Fibroblast of mammary gland (primary cell): ENCODE measurements at places on chromosomes 2 and 18.
A peak's percentile ranks its signal among the peaks of the same experiment; 100 is the strongest.

- no peak for DNase-seq
Measured at GRCh38 chr2:204680576-204680975, 135.3 kb downstream of the PARD3B start.

- DNase-seq: no peak
Measured at GRCh38 chr2:118473241-118473640, 374.2 kb downstream of the EN1 start.

DNA sequence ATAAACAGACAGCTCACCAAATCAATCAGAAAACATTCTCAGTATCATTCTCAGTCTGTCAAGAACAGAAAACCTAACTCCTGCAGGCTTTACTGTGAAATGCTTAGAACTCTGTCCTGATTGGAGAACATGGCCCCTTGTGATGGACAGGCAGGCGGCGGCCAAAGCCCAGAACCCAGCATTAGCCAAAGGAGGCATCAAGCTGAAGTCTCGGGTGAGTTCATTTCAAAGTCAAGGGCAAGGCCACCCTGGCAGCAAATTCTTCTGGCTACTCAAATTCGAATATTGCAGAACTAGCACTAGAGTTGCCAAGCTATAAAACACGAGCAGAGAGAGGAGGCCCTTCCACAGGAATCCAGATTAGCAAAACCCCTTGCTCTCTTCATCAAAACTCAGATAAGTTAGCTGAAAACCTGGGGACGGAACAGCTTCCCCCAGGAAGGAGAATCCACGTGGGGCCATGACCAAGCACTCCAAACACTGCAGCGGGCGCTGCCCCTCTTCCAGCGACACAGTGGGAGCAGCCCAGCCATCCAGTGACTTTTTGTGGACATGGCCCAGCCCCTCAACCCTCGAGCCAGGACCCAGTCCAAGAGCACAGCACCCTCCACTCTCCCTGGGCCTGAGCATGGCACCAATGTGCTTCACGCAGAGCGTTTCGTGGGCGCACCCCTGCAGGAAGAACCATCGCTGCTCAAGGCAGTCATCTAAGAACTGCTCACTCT lies 98.6 kb downstream of the HDAC4 start:
- DNase-seq: no peak

DNA sequence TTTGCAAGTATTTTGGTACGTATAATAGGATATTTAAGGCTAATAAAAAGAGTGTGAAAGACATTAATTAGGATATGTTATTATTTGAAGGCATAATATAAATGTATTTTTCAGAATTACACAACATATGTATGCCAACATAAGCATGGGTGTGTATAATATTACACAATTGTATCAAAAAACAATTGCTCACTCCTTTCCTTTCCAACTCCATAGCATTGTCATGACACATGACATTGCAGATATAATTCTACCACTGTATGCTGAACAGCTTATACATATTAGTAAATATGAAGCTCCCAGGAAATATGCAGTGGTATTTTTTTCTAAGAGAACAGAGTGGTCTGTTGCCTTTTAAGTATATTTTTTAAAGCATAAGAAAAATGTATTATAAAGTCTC lies 593.1 kb downstream of the TMX3 start:
- DNase-seq: peak; percentile 46

DNA sequence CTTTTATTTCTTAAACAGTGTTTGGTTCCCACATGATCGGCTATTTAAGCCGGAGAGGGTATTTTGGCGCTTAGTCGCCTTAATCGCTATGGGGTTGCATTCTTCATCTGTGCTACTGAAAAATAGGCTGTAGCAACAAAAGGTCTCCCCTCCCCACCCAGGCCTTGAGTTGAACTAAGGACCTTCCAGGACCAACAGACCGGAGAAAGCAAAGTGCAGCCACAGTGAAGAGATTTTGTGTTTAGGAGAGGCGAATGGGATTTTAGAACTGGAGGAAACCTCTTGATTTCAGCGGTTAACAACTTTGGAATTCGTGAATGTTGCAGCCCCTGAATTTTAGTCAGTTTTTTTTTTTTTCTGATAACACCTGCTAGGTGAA lies 1.4 kb downstream of the ITGA6 start:
- no peak for DNase-seq

- DNase-seq: no peak
Measured at GRCh38 chr18:48660346-48661228, 121.8 kb downstream of the CTIF start.
